ENCODE measurements at places on chromosomes 11 and 22.

- no peak for DNase-seq
These were observed 8.6 kb downstream of the HSD17B12 start for GRCh38 chr11:43689167-43689566.

DNA sequence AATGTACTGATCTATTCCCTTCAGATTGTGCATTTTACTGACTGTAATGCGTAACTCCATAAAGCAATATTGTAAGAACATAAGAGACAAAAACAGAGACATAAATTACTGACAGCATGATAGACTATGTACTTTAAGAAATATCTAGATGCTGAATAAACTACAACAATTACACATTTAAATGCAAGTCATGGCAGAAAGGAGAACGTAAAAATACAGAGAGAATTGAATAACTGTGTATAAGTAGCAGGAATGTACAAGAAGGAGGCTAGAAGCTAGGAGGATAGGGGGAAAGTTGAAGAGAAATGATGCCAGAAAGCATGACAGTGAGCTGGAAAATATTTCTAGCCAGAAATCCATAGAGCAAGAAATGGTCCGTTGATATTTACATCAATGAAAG, 74.0 kb upstream of the FAM181B start:
- DNase-seq: no peak

DNA sequence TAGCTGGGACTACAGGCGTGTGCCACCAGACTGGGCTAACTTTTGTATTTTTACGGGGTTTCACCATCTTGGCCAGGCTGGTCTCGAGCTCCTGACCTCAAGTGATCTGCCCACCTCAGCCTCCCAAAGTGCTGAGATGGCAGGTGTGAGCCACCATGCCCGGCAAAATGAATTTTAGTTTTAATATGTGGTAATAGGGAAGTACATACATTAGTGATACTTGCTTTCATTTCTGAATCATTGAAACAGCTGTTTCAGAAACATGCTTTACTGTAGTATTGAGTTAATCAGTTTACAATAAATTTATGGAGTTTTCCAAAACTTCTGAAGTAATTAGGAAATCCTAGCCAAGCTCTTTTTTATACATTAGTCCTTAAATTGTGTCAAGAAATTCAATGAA, 15.6 kb downstream of the PCF11 start:
- DNase-seq: no peak

DNA sequence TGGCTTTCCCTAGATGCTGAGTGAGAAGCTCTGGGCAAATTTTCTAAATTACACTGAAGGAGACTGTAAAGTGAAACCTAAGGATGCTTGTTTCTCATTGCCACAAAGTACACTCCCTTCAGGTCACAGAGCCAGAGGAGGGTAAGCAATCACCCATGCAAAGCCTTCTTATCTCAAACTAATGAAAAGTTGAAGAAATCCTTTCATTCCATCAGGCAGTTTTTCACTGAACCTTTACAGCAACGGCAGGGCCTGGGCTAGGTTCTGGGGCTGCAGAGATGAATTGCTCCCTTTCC, 106.2 kb downstream of the RASSF10 start:
- DNase-seq: no peak

- DNase-seq: peak; percentile 70
These were observed 9.0 kb upstream of the AHNAK start for GRCh38 chr11:62555464-62556107.

- no peak for DNase-seq
These were observed 431.4 kb upstream of the CCDC90B start for GRCh38 chr11:83717537-83717936.

- DNase-seq: no peak
These were observed 204 bp downstream of the FADS2 start for GRCh38 chr11:61828379-61828628.

DNA sequence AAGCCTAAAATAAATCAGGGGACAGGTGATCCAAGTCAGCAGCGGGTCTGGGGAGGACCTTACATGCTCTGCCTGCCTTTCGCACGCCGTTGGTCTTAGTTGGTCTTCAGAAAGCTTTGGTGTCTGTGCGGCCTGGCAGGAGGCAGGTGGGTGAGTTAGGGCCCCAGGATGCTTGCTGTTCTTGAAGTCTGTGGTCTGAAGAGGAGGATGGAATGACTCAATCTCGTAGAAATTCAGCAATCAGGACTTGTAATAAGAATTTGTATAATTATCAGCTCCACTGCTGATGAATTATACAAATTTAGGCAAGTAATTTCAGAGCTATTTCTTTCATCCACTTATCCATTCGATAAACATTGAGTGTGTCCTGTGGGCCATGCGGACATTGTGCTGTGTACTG, 138.5 kb downstream of the FEZ1 start:
- no peak for DNase-seq

- no peak for DNase-seq
These were observed 46.8 kb downstream of the PLAAT5 start for GRCh38 chr11:63444160-63444559.

GRCh38 chr22:38789606-38790005, 4.3 kb downstream of the DNAL4 start:
- no peak for DNase-seq

DNA sequence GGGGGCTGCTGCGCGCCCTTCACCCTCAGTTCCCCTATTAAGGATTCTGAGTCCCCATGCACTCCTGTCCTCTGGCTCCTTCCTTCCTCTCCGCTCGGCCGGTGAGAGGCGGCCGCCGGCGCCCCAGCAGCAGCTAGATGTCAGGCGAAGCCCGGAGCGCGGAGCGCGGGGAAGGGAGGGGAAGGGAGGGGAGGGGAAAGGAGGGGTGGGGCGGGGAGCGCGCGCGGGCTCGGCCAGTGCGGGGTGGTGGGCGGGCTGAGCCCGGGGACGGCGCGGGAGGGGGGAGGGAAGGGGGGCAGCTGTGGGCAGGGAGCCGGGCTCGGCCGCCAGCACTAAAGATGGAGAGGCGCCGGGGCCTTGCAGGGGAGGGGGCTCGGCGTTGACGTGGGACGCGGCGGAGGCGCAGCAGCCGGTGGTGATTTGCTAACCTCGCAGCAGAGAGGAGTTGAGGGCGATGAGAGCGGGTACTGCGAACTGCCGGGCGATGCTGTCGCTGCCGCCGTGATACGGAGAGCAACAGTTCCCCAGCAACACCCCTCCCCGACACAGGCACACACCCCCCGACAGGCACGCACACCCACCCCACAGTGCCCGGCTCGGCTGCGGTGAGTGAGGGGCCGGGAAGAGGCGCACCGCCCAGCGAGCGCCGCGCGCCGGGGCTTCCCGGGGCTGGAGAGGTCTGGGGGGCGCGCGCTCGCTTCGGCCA, at the start of gene ZBTB16:
Gene ZBTB16 (plus strand): TSS at position 434 of the 706 bp plus-strand sequence. CDS start 3,590 bp downstream, outside the sequence.
- peak; percentile 50 for DNase-seq

GRCh38 chr22:19739448-19739895, 16.1 kb downstream of the GP1BB start:
- no peak for DNase-seq

GRCh38 chr11:73330569-73331093, 22.6 kb downstream of the ARHGEF17 start:
- DNase-seq: no peak

GRCh38 chr11:65493367-65494176, 5.3 kb upstream of the MALAT1 start:
- no peak for DNase-seq

- DNase-seq: no peak
These were observed 18.1 kb downstream of the SLC37A2 start for GRCh38 chr11:125081098-125081798.

DNA sequence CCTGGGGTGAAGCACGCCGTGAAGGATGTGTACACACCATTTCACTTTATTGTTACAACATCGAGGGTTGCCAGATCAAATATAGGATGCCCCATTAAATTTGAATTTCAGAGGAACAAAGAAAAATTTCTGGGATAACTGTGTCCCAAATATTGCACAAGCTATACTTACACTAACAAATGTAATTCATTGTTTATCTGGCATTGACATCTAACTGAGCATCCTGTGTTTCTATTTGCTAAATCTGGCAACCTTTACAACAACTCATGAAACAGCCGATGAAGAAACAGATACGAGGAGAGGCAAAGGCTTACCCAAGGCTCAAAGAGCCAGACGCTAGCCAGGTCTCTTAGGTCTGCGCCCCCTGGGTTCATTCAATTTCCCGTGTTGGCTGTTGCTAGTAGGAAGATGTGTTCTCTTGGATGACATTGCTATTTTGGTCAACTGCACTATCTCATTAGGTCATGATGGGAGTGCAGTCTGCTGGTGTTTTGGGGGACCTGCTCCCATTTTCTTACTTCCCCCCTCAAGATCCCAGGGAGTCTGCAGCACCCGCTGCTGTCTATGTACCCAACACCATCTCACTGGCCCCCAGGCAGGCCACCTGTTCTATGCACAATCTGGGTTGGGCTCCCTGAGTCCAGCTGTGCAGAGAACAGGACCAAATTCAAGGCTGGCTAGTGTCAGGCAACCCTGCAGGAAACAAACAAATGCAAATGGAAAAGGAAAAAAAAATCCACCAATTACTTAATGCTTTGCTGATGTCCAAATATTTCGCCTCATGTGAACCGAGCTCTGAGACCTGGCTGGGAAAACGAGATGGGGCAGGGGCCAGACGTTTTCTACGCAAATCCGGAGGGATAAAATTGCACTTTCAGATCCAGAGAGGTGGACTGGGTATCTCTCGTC, 560.9 kb downstream of the MIAT start:
- DNase-seq: no peak

DNA sequence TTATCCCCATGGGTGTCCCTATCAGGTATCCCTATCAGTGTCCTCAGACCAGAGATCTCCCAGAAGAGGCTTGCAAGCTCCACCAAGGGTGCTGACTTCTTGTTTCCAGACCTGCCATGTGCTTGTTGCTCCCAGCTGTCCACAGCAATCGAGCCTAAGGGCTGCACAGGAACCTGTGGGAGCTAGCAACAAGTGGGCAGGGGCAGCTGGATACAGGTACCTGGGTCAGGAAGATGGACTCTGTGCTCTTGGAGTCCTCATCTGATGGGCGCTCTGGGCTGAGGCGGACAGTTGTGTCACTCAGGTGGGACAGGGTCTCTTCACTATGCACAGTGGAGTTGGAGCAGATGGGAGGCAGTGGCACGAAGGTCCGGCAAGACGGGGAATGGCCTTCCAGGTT, 99.2 kb downstream of the RNF169 start:
- no peak for DNase-seq

DNA sequence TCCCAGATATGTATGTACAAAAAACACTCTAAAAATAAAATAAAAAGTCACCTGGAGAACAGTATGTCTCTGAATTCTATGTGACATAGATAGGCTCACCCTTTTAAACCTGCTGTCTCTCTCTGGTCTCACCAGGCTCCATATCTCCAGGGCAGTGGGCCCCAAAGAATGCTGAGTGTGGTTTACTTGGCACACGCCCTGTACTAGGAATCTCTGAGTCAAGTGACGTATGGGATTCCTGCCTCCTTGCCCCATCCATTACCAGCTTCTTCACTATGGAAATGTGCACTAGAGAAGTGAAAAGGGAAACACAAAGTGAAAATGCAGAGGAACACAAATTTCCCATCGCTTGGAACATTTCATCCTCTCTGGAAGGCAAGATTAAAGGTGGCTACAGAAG, 722.2 kb upstream of the TENM4 start:
- DNase-seq: no peak

DNA sequence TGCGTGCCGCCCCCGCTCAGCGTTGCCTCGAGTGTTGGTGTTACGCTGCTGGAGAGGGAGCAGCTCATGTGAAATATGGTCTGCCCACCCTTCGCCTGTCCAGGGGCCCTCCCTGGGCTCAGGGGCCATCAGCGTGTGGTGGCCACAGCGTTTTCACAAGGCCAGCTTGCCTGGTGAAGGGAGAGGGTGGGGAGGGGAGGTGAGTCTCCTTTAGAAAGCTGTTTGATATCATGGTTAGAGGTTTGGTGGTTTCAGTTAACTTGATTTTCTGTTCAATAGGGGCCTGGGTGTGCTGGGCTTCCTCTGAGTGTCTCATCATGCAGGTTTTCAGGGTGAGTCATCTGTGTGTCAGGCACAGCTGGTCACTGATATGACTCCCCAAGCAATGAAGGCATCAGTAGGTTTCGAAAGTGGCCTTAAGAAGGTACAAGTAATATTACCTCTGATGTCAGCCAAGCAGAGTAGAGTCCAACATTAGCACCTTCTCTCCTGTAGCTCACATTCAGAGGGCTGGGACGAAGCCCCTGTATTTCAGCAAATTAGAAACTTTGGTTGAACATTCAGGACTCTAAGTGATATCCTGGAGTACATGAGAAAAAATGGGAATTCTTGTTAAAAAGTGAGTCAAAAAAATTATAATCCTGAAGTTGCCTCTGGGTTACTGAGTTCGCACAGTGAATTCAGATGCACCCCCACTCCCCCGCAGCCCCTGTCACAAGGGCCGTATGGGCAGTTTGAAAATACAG, 172.5 kb downstream of the TBC1D22A start:
- DNase-seq: peak; percentile 34

DNA sequence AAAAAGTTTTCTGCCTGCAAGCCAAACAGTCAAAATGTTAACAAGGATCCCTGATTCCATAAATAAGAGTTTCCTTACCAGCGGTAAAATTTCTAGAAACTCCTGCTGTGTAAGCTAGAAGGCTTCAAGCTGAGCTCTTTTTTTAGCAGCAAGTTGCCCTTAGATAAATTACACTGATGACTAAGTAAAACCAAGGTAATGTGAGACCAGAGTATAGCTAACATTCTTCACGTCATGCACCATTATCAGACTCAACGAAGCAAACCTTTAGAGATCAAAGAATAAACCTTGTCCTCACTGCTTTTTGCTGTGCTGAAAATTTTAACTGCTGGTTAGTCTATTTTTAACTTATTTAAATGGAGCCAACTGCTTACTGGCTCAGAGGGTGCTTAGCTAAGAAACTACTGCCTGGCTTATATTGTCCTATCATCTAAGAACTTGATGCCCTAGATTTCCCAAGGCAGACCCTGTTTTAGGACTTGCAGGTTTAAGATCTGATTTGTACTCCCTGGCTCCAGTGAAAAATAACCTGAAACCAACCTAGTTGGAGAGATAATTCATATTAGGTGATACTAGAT, 900.7 kb downstream of the JRKL start:
- DNase-seq: no peak

GRCh38 chr22:36160499-36160942, at the start of gene APOL3:
APOL3 (minus strand) TSS chr22:36160755; CDS start chr22:36149055, 11,700 bp downstream.
- peak; percentile 44 for DNase-seq

- peak; percentile 58 for DNase-seq
These were observed 16.6 kb downstream of the ASCC2 start for GRCh38 chr22:29821291-29822016.

DNA sequence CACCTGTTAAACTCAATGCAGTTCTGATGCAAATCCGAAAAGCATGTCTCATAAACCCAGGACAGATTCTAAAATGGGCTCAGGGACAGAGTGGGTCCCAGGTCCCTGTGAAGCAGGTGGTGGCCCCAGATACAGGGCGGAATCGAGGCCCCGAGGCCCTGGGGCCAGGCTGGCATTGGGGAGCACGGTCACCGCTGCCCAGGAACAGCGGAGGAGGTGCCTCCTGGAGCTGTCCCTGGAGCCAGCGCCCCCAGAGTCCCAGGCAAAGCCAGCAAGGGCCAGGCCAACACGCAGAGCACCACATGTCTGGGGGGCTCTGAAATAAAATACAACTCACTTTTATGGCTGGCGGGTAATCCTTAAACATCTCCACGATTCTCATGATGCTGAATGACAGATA, 10.0 kb upstream of the TTLL8 start:
- DNase-seq: no peak
